GM13977 (cell line): ENCODE measurements at places on chromosomes 7 and 10.

DNA sequence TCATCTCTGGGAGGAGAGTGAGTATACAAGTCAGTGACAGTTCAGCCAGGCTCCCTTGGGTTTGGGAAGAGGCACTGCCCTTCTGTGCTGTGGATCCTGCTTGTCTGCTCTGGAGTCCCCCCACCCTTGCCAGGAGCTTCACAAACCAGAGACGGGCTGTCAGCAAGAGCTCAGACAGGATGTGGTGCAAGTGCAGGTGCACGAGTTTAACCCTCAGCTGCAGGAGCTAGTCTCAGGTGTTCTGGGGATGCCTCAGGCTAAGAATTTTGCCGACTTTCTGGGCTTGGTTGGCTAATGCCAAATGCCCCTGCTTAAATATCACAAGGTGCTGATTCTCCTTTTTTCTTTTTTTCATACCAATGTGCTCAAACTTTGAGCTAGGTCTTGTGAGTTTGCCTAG lies 22.3 kb downstream of the ZNF783 start:
- DNase-seq: no peak

- DNase-seq: no peak
These were observed 4.1 kb downstream of the LAMB1 start for GRCh38 chr7:107998660-107999480.

- DNase-seq: no peak
These were observed 23.7 kb downstream of the SPAG6 start for GRCh38 chr10:22368981-22369380.

GRCh38 chr7:102261451-102261850 lies 25.2 kb upstream of the SH2B2 start:
- DNase-seq: no peak

DNA sequence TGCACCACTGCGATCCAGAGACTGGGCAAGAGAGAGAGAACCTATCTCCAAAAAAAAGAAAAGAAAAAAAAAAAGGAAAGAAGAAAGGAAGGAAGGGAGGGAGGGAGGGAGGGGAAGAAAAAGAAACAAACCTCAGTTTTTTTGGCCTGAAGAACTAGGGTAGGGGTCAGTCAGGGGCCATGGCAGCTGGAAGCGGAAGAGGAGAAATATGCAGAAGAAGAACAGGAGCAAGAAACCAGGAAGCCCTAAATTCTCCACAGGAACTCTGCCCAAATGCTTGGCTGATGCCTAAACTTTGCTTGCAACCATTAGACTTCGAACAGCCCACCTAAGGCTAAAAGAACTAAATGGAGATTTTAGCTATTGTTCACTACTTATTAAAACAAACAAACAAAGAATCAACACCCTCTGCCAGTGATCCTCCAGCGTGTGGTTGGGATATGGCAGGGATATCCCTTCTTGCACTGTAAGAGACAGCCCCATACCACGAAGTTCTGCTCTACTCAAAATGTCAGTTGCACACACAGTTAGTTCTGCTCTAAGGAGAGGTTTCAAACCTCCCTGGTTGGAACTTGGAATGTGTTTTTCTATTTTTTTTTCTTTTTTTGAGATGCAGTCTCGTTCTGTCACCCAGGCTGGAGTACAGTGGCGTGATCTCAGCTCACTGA lies 139.5 kb downstream of the FAM107B start:
- DNase-seq: no peak

DNA sequence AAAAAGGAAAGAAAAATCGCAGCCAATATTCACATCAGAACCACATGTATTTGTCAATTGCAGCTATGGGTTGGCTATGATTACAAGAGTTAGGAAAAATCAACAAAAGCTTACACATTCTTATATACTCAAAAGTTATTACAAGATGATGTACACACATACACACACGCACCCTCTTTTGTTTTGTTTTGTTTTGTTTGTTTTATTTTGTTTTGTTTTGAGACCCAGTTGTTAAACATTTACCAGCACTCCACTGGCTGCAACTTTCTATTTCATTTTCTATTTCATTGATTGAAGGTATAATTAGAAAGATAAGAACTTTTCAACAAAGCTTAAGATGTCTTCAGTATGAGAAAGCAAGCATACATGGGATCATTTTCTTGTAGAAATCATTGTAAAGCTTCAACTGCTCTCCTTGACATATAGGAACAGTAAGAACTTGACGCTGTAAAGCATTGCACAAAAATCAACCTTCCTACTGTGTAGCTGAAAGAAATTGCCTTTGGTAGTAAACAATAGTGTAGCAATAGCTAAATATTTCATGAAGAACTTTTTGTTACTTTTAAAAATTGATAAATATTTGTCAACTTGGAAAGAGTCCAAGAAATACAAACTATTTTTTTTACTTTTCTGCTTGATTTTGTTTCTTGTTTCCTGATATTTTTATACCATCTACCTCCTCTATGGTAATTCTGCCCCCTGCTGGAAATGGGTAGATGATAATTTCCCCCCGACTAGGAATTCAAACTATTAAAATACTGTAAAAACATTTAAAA lies 205.9 kb downstream of the MBL2 start:
- no peak for DNase-seq

- DNase-seq: no peak
These were observed 923 bp downstream of the TNPO3 start for GRCh38 chr7:129053938-129054437.

GRCh38 chr10:124288486-124288885 lies 130.2 kb downstream of the OAT start:
- no peak for DNase-seq

DNA sequence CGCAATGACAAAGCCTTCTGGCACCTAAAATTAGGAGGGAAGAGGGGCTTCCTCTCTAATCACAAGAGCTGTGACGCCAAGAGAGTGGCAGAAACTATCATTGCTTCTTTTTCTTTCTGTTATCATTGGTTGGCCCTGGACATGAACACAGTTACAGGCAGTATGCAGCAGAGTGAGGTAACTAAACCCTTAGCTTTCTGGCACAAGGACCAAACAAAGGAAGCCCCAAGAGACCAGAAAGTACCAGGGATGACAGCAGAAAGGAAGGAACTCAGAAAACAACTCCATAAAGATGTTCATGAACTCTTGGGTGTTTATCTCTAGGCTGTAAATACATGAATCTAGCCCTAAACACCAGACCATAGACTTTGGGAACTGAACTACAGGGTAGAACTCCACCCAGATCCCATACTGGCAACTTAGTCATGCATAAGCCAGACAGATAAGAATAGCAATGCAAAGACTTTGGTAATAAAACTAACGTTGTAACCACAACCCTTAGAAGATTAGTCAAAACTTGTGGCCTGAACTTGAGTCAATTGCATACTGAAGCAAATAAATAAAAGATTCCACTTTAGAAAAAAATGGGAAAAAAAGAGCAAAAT lies 195.7 kb upstream of the PTN start:
- no peak for DNase-seq

- no peak for DNase-seq
These were observed 103.5 kb upstream of the CCDC6 start for GRCh38 chr10:60009710-60010383.

- DNase-seq: no peak
These were observed 92.7 kb downstream of the EEPD1 start for GRCh38 chr7:36245684-36246299.

GRCh38 chr7:17462131-17462631 lies 163.7 kb downstream of the AHR start:
- no peak for DNase-seq

- no peak for DNase-seq
These were observed 444.2 kb upstream of the SEMA3D start for GRCh38 chr7:85630904-85631600.

GRCh38 chr7:22758576-22758975 lies 31.6 kb downstream of the IL6 start:
- no peak for DNase-seq

DNA sequence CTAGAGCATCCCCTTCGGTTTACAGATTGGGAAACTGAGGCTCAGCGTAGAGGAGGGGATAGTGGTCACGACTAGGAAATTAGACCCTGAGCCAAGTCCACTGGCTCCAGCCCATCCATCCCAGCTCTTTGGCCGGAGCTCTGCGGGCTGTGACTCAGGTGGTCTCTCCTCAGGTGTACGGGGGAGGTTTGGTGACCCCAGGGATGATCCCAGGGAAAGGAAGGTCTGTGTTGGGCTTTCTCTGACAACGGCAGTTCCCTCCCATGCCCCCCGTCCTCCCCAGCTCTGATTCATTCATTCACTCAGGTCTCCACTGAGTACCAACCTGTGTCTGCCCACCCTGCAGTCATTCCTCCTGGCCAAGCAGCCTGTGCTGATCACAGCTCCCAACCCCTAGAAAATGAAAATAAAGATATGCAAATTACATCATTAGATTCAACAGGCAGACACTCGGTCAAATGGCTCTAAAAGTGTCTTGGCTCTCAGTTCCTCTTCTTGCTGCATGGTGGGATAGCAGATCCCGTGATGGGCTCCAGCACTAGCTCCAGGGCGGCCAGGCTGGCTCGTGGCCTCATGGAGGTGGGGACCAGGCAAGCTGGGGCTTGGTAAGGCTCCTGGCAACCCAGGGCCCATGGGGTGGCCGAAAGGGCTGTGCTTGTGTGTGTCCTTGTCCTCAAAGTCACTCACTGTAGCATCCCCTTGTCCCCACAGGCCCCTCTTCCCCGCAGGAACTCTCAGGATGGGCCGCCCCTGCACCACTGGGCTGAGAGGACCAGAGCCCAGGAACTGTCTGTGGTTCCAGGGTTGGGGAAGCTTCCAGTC lies 37.8 kb downstream of the CLRN3 start:
- peak; percentile 34 for DNase-seq

- no peak for DNase-seq
These were observed 101.2 kb upstream of the PRPS1L1 start for GRCh38 chr7:18128846-18129245.

DNA sequence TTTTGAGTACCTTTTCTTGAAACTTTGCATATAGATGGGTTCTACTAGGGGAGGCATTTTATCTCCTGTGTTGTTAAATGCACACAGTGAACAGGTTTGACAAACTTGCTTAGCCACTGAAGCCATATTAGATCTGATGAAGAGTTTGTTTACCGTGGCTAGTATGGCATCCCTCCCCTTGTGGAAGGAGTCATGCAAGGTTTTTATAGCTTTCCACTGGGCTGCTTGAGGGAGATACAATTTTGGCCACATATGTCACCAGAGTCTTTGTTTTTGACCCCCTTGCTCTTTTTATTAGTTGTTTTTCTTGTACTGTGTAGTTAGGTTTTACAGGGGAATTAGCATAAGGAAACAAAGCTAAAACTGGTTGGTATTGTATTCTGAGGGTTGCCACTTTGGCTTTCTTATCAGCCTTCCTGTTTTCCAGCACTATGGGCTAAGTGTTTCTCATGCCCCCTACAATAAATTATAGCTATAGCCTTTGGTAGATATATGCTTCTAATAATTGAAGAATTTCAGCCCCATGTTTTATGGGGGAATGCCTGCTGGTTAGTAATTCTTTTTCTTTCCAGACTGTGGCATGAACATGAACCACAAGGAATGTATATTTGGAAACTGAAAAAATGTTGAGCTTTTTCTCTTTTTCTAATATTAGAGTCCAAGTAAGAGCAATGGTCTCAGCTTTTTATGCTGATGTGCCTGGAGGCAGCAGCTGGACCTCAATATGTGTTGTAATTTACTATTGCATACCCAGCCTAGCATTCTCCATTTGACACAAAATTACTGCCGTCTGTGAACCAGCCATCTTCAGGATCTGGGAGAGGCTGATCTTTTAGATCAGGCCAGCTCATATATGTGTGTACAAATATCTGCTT lies 18.4 kb upstream of the STEAP2 start:
- no peak for DNase-seq

DNA sequence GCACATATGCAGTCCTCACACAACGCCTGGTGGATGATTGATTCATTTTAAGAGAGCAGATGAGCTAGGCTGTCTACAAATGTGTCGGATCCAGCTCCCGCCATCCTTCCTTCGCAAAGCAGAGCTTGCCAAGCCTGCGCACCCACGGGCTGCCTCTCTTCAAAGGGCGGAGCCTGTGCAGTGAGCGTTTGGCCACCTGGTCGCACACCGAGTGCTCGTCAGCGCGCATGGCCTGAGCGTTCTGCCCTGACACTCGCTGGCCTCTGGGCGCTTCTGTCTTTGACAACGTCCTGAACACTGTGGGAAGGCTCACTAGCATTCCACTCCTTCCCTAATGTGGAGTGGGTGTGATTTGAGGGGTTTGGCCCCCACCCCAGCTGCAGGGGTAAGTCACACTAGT lies 47.1 kb upstream of the TMEM72 start:
- DNase-seq: no peak

- DNase-seq: no peak
These were observed 6.9 kb upstream of the PFKFB3 start for GRCh38 chr10:6195846-6196245.

GRCh38 chr10:50438049-50438936 lies 185.5 kb downstream of the SGMS1 start:
- no peak for DNase-seq

DNA sequence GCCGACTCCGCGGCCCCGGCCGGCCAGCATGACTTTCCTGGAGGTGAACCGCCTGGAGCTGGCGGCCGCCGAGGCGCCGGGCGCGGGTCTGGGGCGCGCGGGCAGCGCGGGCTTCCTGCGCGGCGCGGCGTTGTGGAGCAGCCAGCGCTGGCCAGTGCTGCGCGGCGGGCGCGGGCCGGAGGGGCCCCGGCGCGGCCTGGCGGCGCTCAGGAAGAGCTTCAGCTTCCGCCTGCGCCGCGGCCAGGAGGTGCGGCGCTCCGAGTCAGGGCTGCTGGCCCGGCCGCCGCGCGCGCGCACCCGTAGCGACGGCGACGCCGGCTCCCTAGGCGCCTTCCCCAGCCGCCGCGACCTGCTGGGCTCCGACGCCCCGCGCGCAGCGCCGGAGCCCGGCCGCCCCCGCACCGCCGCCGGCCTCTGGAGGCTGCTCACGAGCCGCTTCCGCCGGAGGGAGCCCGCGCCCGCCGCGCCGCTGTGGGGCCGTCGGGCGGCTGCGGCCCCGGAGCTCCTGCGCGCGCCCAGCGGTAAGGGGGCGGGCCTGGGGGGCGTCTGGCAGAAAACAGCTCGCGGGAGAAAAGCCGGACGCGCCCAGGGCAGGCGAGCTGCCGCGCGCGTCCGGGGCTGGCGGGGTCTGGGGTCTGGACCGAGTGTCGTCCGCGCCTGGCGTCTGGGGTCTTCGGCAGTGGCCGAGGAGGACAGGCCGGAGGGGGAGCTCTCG lies 29.0 kb downstream of the AGAP3 start:
- peak; percentile 81 for DNase-seq

DNA sequence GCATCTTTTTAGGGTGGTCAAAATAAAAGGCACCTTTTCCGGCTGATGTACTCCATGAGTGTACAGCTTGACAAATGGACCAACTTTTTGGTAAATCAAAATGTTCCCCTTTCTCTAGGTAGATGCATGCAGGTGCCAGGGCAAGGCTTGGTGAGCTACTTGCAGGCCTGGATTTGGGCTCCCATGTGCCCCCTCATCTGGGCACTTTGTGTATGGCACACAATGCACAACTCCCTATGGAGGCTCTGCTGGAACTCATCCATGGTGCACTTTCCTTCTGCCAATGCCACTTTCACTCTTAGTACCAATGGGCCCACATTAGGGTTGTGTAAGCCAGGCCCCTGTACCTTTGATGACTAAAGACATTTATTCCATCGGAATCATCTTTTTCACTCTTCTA lies 300.8 kb downstream of the SDHAF3 start:
- no peak for DNase-seq

GRCh38 chr7:121545418-121545817 lies 149.3 kb upstream of the FAM3C start:
- no peak for DNase-seq

GRCh38 chr7:48213226-48213625 lies 42.0 kb downstream of the ABCA13 start:
- DNase-seq: no peak
